RKO (cell line): ENCODE measurements at places on chromosomes 6 and 20.

GRCh38 chr6:88722686-88723085, 240.7 kb downstream of the RNGTT start:
- no peak for DNase-seq

- DNase-seq, result peak; percentile 35
These were observed 520.8 kb downstream of the EPM2A start for GRCh38 chr6:145214570-145214969.

DNA sequence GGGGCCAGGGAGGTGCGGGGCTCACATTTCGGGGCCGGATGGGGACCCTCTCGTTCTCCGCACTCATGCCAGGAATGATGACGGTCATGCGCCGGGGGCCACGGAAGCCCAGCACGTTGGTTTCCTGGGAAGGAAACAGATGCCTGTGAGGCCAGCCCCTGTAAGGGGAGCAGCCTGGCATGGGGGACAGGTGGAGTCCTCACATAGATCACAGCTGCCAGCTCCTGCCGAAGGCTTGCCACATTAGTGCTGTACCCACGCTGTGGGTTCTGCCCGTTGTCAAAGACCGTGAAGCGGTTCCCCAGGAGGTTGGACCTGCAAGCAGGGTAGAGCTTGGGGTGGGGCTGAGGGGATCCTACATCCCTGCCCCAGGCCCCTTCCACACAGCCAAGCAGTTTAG, 6.7 kb upstream of the TEAD3 start:
- DNase-seq, result no peak

DNA sequence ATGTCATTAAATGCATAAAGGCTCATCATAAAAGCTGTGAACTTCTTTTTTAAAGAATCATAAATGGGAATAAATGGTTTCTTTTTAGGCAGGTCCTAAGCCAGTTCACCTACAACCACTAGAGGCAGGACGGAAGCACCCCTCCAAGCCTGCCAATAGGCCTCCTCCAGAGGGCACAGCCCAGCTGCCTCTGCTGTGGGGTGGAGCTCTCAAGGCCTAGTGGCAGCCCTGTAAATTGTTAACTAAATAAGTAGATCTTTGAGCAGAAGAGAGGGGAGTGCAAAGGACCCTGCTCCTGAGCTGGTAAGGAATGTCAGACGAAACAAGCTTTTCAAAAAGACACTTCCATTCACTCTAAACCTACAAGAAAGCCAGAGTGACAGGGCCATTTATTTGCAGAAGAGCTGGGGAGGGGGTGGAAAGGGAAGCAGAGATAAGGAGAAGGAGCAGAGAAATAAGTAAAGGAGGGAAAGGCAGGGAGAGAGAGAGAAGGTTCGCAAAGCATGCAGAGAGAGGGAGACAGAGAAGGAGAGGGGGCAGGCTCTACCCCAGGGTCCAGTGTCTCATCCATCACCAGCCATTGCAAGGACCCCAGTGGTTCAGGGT, 18.0 kb upstream of the MAFB start:
- DNase-seq, result peak; percentile 60

DNA sequence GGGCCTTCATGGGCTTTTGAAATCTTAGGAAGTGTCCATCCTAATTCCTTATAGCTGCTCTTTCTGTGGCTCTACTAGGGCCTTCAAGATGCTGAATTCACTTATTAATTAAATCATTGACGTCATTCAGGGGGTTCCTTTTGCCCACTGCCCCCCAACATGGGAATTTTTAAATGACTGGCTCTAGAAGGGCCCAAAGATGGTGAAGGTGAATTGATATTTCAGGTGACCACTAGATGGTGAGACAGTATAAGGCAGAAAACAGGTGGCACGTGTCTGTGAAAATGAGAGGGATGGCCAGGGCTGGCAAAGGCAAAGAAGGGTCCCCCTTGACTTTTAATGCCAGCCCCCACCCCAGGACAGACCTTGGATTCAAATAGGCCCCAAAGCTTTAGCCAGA, 11.8 kb downstream of the GNAS start:
- DNase-seq, result peak; percentile 45

DNA sequence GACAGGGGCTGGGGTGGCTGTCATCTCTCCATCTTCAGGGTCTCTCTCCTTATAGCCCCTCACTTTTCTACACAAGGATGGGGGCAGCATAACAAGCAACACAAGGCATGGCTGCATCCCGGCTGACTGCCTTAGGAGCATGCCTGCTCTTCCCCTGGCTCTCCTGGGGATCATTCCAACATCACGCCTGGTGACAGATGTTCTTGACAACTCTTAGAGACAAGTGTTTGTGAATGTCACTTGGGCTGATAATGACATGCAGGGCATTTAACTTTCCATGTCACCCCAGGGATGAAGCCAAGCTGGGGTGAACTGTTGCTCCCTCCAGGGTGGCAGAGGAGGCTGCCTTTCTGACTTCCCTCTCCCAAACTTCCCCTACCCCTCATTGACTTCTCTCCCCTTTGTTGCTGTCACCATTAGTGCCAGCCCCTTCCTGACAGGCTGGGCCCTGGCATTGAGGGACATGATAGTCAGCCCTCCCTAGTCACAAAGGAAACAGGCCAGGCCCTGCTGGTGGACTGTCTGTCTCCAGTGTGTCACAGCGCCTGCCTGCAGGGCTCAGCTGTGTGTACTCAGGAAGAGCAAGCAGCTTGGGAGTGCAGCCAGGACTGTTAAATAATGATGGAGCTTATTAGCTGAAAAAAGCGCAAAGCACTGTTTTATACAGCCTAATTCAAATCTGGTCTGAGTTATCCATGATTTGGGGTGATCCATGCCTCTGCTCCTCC, 161.8 kb downstream of the LRFN2 start:
- DNase-seq, result no peak

DNA sequence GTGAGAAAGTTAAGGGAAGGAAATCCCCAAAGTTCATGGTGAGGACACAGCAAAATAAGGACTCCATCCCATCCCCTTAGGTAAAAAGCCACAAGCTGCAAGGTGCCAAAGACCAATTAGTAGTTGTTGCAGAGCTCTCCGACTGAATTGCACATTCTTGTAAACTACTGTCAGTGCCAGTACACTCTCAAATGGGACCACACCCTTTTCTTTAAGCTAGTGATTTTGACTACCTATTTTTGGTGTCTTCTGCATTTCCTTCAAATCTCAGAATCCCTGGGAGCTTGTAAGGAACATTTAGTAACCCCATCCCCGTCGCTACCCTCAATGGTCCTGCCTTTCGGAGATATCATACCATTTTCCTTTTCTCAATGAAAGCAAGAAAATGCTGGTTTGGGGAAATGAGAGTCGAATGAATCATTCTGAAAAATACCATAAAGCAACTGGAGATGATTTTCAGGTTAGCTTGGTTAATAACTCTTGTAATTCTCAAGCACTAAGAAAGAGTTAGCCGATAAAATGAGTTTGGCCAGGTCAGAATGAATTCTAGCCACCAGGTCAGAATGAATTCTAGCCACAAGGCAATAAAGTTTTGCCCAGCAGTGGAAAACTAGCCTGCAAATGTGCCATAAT, 5.2 kb upstream of the HMGN3 start:
- no peak for DNase-seq
